ENCODE measurements at places on chromosomes 4 and X.
A peak's percentile ranks its signal among the peaks of the same experiment; 100 is the strongest.

GRCh38 chrX:33087411-33087810, 123.9 kb downstream of the DMD start:
- no peak for DNase-seq

GRCh38 chr4:24912252-24913118, at the start of gene CCDC149:
Gene CCDC149 (minus strand): TSS chr4:24913042. CDS start chr4:24912864, 178 bp downstream.
- no peak for DNase-seq

- no peak for DNase-seq
Observed at GRCh38 chr4:34258176-34258575, 1986.1 kb downstream of the ARAP2 start.

DNA sequence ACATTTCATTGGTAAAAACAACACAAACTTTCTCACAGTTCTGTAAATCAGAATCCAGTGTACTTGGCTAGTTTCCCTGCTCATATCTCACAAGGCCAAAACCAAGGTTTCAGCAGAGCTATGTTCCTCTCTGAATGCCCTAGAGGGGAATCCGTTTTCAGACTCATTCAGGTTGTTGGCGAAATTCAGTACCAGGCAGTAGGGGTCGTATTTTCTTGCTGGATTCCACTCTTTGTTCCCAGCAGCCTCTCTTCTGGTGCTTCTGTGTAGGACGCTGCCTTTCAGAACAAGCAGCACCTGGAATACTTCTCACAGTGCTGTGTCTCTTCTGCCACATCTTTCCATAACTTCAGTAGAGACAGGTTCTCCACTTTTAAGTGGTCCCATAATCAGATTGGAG, 351.9 kb downstream of the PCDH18 start:
- DNase-seq, result no peak

DNA sequence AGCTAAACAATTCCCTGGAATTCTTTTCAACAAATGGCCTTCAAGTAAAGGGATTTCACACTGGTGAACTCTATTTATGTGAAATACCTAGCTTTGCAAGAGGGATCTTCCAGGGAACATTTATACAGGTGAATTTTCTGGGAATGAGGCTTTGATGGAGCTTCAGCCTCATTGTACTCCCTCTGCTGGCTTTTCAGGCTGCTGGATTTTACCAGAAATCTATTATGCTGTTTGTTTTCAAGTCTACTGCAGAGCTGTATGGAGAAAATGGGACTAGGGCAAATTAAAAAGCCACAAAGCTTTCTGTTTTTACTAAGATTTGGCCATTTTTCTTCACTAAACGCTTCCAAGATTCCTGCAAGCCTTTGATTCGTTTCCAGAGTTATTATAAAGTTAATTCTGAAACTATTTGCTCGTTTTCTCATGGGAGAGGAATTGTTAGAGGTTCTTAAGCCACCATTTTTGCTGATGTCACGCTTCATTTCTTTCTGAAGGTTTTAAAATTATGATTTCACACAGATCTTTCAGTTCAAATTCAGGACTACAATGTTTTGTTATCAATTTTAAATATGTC, 31.6 kb downstream of the KDM6A start:
- no peak for DNase-seq

- no peak for DNase-seq
Observed at GRCh38 chr4:158824425-158825274, 55.8 kb downstream of the FNIP2 start.

GRCh38 chrX:44483965-44484606, 58.6 kb downstream of the FUNDC1 start:
- DNase-seq, result no peak

- no peak for DNase-seq
Observed at GRCh38 chr4:134624365-134624764, 422.8 kb upstream of the PABPC4L start.

- DNase-seq, result no peak
Observed at GRCh38 chrX:125131164-125131563, 188.5 kb upstream of the TEX13C start.

DNA sequence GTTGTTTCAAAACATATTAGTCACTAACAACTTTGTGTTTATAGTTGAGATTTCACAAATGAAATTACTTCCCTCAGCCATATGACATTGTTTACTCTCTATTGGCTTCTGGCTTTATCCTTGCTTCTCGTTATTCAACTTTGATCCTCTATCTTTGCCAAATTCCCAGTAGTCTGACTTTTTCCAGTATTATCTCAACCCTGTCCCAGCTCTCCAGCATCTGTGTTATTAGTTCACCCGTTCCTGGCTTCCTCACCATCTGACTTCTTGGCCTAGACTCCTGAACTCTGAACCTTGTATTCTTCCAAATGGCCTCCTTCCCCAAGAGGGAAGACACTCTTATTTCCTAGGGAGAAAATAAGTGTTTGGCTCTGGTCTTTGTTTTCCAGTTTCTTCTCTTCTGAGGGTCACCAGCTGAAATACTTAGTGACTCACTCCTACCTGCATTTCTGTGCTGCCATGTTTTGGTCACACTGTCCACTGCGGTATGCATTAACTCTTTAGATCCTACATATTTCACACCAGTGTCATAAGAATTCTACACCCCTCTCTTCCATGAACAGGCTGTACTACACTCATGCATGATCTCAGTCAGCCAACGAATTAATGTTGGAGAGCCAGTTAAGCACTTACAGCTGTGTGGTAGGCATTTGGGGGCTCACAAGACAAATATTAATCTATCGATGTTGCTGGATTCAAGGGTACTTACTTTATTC, 17.0 kb upstream of the ARHGAP24 start:
- DNase-seq, result no peak

DNA sequence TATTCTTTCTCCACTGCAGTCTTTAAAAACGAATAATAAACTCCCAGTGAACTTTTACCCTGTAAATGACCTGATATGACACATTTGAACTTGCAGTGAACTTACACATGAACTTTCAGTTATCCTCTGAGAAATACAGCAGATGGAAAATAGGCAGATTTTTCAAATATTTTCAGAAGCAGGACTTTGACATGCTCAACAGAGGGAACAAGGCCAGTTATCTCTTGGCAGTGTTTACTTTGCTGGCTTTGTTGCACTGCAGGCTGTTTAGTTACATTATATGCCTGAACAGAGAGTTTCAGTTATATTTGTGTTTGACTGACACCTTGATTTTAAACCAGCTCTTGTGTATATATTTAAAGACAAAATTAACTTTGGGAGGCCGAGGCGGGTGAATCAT, 47.6 kb upstream of the FGG start:
- DNase-seq, result no peak

DNA sequence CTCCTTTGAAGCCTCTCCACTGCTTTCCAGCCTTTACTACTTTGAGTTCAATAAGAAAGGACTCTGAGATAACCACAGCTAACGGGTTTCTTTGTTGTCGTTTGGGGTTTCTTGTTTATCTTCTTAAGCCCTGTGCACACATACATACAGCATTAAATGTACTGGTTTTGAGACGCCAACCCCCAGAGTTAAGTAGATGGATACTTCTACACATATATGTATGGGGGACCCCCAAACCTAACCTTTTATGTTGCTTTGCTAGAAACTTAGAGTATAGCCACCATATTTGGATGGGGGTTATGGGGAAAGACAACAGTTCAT, 697 bp downstream of the CEP135 start:
- no peak for DNase-seq

DNA sequence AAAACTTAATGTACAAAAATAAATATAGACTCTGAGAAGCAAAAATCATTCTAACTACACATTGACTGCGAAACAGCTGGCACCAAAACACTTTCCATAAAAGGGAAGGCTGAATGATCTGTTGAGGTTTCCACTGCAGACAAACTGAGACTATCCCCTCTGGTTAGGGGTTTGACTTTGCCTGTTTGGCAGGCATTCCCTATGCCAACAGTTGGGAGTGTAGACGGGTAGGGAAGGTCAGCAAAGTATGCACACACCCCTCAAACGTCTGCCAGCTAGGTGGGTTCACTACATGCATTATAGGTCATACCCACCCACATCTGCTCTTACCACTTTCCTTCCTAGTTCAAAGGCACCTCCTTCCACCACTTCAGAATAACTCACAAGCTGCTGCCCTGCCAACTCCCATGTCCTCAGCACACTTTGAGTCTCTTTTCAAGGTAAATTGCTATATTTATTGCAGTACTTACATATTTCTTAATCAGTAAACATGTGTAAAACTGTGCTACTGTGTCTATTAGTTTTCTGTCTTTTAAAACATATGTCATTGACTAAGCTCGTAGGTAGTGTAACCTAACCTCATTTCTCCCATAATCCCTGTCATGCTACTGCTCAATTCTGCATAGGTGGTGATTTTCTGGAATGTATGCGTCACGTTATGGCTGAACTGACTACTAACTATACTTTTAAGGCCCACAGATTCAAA, 12.4 kb downstream of the CTSO start:
- DNase-seq, result no peak

- DNase-seq, result no peak
Observed at GRCh38 chr4:54400802-54401201, 171.7 kb downstream of the PDGFRA start.

DNA sequence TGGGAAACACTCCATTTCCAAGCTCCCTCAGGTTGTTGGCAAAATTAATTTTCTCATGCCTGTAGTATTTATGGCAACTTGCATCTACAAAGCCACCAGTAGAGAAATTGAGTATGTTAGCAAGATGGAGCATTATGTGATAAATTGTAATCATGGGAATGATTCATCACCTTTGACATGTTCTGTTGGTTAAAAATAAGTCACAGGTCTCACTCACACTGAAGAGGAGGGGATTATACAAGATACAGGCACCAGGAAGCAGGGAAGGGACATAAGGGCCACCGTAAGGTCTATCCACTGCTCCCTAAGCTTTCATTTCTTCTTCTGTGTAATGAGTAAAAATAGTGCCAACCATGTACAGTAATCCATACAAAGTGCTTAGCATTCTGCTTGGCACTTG, 313.0 kb downstream of the GBA3 start:
- DNase-seq, result no peak

GRCh38 chrX:50707405-50707804, 106.6 kb downstream of the SHROOM4 start:
- no peak for DNase-seq

- no peak for DNase-seq
Observed at GRCh38 chrX:29627833-29628232, 587.5 kb upstream of the MAGEB2 start.

- no peak for DNase-seq
Observed at GRCh38 chr4:15695729-15696128, 7.1 kb upstream of the BST1 start.

- no peak for DNase-seq
Observed at GRCh38 chr4:38534344-38535045, 129.5 kb upstream of the KLF3 start.

DNA sequence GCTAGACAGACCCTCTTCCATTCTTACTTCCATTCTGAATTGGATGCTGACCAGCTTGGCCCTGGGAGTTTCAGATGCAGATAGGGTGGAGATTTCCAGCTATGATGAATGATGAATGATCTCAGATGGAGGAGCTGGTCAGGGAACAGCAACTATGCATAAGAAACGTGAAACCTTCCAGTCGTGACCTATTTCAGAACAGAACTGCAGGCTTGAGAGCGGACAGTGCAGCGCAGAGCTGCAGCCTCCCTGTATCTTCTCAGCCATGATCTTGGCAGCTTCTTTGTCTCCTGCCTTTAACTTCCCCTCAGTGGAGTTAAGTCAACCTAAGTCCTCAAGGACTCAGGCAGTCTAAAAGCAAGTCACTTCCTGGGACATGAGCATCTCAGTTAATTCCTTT, 43.3 kb upstream of the HAND2 start:
- DNase-seq, result no peak

GRCh38 chr4:55437823-55438222, 42.1 kb downstream of the TMEM165 start:
- no peak for DNase-seq

DNA sequence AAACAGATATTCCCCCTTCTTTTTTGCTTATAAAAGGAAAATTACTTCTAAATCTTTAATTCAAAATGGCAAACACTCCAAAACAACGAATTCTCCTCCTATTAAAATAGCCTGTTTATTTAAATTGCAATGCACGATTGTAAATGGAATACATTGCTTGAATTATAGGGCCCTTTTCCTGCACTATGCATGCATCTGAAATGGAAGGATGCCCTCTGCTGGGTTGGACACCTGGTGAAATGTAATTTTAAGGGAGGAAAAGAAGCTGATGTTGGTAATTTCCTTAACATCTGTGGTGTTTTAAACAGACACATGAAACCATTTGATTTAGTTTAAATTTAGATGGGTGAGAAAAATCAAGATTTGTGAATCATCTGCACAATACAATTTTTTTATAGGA, 72.8 kb downstream of the GRXCR1 start:
- DNase-seq, result no peak

GRCh38 chr4:76729980-76730379, 168.0 kb downstream of the SOWAHB start:
- no peak for DNase-seq

DNA sequence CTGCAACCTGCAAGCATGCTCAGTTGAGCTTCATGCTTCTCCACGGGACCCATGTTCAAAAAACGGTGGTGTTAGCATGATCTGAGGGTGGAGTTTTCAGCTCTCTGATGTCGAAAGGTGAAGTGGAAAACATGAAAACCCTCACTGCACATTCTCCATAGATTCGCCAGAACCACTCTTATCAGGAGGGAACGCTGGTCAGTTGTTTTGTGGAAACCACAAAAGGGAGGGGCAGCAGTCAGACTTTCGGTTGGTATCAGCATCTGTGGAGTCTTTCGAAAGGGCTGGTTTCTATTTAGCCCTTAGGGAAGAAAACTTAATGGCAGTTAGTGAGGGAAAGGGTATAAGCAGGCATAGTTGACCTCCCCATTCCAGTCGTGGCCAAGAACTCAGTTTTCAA, 12.6 kb downstream of the PPA2 start:
- DNase-seq, result no peak

DNA sequence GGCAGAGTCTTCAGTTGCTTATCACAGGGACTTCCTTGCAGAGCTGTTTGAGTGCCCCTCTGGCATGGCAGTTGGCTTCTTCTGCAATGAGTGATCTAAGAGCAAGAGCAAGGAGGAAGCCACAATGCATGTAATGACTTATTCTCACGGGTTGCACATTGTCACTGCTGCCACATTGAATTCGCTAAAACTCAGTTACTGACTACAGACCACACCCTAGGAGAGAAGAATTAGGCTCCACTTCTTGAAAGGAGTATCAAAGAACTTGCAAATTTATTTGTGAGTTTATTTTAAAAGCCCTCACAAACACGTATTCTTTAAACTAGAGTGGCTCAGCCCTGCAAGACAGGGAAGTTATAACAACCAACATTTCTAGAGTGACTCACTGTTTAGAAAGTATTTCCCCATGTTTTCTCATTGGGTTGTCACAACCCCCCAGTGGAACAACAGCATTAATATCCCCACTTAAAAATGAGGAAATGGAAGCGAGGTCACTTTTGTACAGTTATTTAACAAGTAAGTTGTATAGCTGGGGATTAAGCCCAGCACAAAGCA, 32.4 kb upstream of the RBPJ start:
- peak; percentile 30 for DNase-seq

- no peak for DNase-seq
Observed at GRCh38 chr4:5746829-5747737, 36.1 kb downstream of the EVC start.

DNA sequence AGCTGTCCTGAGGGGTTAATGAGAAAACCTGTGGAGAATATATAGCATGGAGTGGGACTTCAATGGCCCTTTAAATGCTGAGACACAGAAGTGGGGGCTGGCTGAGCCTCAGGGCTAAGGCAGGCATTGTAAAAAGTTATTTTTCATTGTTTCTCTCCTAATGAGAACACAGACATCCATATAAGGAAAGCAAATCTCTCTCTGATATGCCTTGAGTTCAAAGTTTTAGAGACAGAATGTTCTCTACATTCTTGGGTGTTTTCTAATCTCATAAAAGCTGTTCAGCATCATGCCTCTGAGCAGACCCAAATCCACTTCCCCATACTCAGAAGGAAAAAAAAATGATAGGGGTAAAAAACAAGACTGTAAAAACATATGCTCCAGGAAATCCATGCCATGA, 16.8 kb upstream of the RAB40A start:
- no peak for DNase-seq

All from stimulated activated CD4-positive, alpha-beta T cell treated with anti-CD3 and anti-CD28 coated beads, Interleukin-15, amount 100 ng/mL, for 48 hours (primary cell).